ENCODE measurements at places on chromosomes 13 and 19. TPM values are rescaled to one million over a fixed set of nuclear protein-coding genes. Genes with fewer than 3 reads are reported as not detected.

ELSPBP1 gene
- not detected for total RNA-seq

ZNF730 gene
- 3.9 TPM for total RNA-seq

YJEFN3 gene
- 61.0 TPM for total RNA-seq

TRIM28 gene
- total RNA-seq: 153 TPM

CACNG8 gene
- total RNA-seq: 53.0 TPM

CILP2 gene
- total RNA-seq: 0.72 TPM

GFY gene
- total RNA-seq: not detected

PSG1 gene
- not detected for total RNA-seq

KLK3 gene
- not detected for total RNA-seq

ZNF221 gene
- total RNA-seq: 19.4 TPM

KIR2DL4 gene
- not detected for total RNA-seq

PCSK4 gene
- 9.4 TPM for total RNA-seq

BORCS8 gene
- total RNA-seq: 52.5 TPM

UGGT2 gene
- 47.1 TPM for total RNA-seq

PODNL1 gene
- 1.7 TPM for total RNA-seq

CAMSAP3 gene
- 33.5 TPM for total RNA-seq

ZNF845 gene
- total RNA-seq: 4.6 TPM

MCF2L gene
- total RNA-seq: 300 TPM

ZNF534 gene
- total RNA-seq: 1.9 TPM

GDF15 gene
- total RNA-seq: 4.0 TPM

SIGLEC8 gene
- 5.1 TPM for total RNA-seq

FSD1 gene
- 52.4 TPM for total RNA-seq

PPM1N gene
- total RNA-seq: 1.4 TPM

CBY2 gene
- total RNA-seq: not detected

NPAS1 gene
- total RNA-seq: 13.9 TPM

RFPL4A gene
- not detected for total RNA-seq

PSG2 gene
- not detected for total RNA-seq

ETV2 gene
- not detected for total RNA-seq

ZNF470 gene
- total RNA-seq: 16.9 TPM

SMIM24 gene
- 8.6 TPM for total RNA-seq

TMEM150B gene
- total RNA-seq: 0.76 TPM

AXL gene
- total RNA-seq: 27.8 TPM

KIR3DL2 gene
- not detected for total RNA-seq

ZNF540 gene
- total RNA-seq: 22.8 TPM
